ENCODE measurements at places on chromosomes 5 and 9. TPM values are rescaled to one million over a fixed set of nuclear protein-coding genes. Genes with fewer than 3 reads are reported as not detected.

Gene GDA
- 2.2 TPM for total RNA-seq

Gene NINJ1
- 68.3 TPM for total RNA-seq

Gene SV2C
- total RNA-seq: not detected

Gene ABO
- not detected for total RNA-seq

Gene TXNDC8
- not detected for total RNA-seq

Gene LCN10
- total RNA-seq: not detected

Gene KIF20A
- 44.1 TPM for total RNA-seq
